ENCODE measurements at places on chromosomes 12 and 14.

GRCh38 chr14:56789955-56790354 is 20.3 kb downstream of the OTX2 start:
- DNase-seq: no peak

DNA sequence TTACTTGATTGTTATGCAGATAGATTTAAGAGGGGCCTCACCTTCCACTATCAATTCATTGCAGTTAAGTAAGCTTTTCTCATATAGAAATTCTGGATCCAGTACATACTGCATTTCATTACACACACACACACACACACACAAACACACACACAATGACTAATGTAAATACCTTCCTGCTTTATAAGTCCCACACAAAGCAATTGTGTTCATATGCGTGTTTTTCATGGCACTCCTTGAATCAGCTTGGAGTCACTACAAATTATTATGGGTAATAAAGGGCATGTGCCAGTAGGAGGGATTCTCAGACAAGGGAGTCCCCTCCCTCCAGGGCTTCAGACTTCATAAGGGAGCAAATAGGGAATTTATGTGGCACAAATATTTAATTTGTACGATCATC is 4.5 kb downstream of the MIPOL1 start:
- no peak for DNase-seq

GRCh38 chr12:26621932-26622331 is 211.1 kb downstream of the ITPR2 start:
- DNase-seq: no peak

DNA sequence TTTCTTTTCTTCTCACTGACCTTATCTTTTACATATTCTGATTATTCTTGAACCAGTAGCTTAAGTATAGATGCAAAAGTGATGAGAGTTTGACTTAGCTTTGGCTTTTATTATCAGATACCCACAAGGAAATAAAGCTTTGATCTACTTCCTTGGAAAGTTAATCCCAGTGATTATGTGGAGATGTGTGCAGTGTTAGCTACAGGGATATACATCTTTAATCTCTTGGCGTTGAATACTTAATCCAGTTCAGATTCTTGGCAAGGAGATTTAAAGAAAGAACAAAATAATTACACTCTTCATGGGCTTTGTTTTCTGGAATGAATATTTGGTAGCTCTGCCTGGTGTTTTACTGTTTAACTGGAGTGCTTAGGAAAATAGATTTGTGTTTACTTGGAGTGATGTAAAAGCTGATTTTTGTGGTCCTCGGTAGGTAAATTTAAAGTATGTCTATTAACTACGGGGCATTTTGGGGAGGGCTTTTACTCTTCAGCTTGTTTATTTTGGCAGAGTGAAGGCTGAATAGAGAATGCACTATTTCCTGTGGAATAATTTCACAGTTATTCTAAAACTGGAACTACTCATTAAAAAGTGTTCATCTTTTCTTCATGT is 150.1 kb upstream of the LRIG3 start:
- DNase-seq: no peak

DNA sequence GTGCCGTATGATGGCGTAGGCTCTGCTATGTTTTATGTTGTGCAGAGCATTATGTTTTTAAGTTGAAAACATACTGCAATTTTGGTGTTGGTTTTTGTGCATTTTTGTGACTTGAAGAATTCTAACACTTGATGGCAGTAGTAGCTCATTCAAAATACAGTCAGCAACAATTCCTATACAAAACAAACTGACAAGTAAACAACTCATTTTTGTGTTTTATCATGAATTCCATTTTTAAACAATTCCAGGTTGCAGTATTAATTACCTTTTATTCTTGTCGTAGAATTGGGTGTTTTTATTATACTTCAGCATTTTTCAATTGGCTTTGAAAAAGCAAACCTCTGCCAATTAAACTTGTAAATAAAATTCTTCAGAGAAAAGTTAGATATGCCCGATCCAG is 4.1 kb upstream of the CCER1 start:
- no peak for DNase-seq

- DNase-seq: no peak
Measured at GRCh38 chr14:105058521-105059034, 6.7 kb downstream of the GPR132 start.

GRCh38 chr12:51866762-51867161 is 18.2 kb upstream of the FIGNL2 start:
- no peak for DNase-seq

DNA sequence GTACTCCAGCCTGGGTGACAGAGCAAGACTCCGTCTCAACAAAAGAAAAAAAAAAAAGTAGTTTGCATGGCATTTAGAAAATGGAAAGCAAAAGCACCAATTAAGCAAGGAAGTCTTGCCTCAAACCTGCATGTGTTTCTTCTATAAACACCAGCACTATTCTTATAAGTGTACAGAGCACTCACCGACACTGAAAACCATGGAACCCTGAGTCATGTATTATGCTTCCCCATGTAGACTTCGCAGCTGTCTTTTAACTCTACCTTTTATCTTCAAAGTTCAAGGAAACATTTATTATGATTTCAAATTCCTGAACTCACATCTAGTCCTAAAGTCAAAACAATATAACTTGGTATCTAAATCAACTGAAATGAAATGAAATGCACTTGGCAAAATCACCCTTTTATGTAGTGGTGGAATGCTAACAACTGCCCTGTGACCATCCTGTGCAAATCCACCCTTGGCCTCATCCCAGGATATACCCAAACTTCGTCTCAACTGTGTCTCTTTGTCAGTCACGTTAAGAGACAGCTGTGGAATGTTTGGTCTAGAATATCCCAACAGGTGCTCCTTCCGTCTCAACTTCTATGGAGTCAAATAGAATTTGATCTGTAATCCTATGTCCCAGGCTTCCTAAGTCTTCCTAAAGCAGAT is 4.8 kb downstream of the BCAT1 start:
- DNase-seq: no peak

- no peak for DNase-seq
Measured at GRCh38 chr14:87784386-87784785, 208.6 kb downstream of the GALC start.

- DNase-seq: no peak
Measured at GRCh38 chr12:104064842-104065427, 604 bp downstream of the HCFC2 start.

DNA sequence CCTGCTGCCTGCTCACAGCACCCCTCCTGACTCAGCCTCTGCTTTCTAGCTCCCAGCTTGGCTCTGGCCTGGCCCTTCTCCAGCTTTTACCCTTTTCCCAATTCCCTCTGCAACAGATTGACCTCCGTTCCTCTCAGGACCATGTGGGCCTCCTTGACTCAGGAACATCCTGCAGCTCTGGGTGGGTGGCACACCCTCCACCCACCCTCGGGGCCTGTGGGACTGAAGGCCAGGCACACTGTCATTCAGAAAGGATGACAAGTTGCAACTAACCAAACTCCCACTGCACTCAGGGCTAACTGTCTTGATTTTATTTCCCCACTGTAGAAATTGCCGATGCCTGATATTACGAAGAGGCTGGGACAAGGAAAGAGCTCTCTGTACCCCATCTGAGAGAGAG is 59.4 kb downstream of the HELB start:
- no peak for DNase-seq

- DNase-seq: no peak
Measured at GRCh38 chr14:100484531-100485267, 102.5 kb downstream of the BEGAIN start.

DNA sequence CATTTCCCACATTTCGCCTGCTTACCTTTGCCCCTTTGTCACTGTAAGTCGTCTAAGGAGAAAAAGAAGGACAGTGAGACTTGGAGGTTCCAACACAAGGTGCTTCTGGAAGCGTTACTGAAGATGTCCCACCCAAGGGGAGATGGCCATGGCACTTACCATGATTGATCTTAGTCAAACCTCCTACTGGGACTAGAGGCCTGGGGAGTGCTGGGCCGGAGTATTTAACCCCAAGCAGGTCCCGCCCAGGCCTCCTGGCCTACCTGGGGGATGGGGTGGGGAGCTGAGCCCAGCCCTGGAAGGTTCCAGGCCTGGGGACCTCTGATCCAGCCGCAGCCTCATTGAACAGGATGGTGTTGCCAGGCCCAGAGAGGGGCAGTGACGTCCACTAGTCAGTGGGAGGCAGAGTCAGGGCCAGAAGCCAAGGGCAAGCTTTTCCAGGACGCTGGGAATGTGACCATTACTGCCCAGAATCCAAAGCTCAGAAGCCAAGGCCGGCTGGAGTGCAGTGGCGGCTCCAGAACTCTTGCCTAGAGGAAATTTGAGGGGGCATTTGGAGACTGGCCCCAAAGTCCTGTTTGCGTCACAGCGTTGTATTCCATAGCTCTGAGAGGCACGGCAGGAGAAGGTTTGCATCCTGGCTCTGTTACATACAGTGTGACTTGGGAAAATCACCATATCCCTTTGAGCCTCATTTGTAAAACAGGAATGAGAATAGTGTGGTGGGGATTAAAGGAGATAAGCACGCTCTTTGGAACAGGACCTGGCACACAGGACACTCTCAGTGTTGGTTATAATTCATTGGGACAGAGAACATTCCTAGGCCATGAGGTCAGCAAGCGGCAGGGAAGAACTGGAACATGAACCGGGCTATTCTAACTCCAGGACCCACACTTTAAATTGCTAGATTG is at the start of gene HPD:
Gene HPD (minus strand): TSS at position 198 of the 911 bp plus-strand sequence. CDS start 36 bp downstream, at position 162.
- no peak for DNase-seq

DNA sequence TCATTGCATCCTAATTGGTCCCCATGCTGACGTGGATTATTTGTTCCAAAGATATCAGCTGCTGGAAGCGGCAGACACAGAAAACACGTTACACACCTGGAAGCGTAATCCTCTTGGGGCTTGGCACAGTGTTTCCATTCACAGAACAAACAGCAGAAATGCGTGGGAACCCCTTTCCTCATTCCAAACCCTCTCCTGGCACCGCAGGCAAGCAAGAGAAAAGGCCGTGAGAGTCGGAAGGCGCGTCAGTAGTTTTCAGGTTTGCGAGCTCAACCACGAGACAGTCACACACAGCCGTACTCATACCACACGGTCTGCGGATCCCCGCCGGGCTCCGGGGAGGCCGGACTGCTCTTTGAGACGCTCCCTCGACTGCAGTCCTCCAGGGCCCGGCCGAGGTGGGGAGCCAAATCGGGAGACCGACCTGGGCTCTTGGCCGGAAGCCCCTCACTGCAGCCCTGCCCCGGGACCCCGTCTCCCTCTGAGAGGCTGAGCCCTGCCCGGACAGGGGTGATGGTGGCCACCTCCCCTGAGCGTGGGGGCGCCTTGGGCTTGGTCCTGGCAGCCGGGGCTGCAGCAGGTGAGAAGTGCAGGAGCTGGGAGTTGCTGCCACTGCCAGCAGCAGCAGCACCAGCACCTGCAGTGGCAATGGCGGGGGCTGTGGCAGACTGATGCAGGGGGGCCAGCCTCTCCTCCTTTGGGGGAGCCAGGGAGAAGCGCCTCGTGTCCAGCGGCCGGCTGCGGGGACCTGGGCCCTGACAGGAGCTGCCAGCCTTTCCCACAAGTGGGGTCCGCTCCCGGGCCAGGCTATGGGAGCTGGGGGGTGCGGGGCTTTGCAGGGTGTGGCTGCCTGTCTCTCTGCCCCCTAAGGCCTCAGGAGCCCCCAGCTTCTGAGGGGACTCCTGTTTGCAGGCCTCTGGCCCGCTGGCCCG is 28.1 kb upstream of the GPR68 start:
- DNase-seq: no peak

GRCh38 chr14:93137864-93138263 is 22.1 kb upstream of the ITPK1 start:
- no peak for DNase-seq

GRCh38 chr12:75760573-75761294 is 249.3 kb upstream of the KRR1 start:
- no peak for DNase-seq

DNA sequence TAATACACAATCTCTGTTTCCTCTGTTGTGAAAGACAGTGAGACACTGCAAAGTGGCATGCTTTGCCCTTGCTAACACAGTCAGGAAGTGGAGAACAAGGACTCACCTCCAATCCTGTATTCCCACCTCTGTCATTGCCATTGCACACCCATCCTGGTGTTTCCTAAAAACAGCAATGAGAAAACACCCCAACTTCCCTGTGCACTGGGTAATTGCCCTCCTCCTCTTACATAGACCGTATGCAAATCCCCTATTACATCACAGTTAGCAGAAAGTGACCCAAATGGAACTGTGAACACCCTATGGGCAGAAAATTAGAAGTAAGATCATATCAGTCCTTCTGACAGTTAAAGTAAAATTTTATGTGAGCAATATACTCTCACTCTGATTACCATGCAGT is 355.5 kb downstream of the BCL11B start:
- DNase-seq: no peak

DNA sequence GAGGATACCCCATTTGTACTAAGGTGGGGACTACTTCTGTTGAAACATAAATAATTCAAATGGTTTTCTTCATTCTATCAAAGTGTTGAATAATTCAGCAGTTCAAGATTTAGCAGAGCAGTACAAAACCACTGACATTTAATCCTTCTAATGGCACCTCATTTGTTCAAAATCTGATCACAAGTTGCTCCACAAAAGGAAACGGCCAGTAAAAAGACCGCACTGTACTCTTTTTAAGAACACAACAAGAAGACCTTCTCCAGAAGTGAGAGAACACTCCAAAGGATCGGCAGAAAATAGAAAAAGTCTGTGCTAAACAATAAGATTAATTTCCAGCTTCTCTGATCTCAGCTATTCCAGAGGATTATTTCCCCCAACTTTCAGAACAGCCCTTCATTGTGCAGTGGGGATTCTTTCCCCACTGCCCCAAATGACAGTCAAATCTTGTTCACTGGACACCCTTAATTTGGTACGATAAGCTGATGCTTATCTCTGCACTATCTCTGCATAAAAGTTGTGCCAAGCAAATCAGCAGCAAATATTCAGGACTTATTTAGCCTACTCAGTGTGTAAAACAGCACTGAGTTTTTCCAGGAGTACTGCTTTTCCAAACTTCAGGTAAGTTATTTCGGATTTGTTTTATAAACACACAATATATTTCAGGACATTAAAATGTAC is 5.2 kb downstream of the MPHOSPH9 start:
- DNase-seq: no peak

DNA sequence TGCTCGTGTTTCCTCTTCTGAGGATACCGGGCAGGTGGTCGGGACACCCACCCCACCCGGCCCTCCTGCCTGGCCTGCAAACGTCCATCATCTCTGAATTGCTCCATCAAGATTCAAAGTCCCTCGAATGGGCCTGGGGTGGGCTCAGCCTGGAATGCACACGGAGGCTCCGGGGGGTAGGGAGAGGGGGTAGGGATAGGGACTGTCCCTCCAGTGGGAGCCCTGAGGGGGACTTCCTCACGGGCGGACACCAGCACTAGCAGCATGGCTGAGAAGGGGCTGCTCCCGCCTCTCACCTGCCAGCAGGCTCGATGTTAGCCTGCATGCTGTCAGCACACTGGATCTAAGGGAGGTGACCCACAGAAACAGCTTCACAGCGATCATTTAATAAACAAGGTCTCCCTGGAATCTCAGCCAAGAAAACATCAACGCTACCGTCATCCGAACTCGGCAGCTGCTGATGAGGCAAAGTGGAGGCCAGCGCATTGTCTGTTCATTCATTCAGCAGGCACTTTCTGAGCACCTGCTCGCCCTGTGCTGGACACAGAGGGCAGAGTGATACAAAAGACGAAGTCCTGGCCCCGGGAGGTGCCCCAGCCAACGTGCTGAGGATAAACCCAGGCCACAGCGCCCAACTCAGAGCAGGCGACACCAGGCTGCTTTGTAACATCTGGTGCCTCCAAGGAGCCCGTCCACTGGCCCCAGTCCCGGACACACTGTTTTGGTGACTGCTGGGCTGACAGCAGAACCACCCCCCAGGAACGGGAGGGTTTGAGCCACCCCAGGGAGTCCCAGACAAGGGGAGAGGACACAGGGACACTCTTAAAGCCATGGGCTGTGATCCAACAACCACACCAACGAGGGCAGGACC is 6.3 kb downstream of the TMEM179 start:
- DNase-seq: no peak
